MCF 10A (cell line): ENCODE measurements at places on chromosomes 5 and 9. TPM values are rescaled to one million over a fixed set of nuclear protein-coding genes. Genes with fewer than 3 reads are reported as not detected.

- peak; percentile 95 for DNase-seq
These were observed 40.2 kb downstream of the RXRA start for GRCh38 chr9:134366223-134367031.

GRCh38 chr9:99921875-99922710 is 15.6 kb downstream of the STX17 start:
- no peak for DNase-seq

Gene OTP
- not detected in 2 replicates for total RNA-seq

GRCh38 chr5:98543490-98543889 is 230.0 kb upstream of the RGMB start:
- no peak for DNase-seq

Gene PCDHGC4
- 0.40 and 1.7 TPM in 2 replicates for total RNA-seq
